Activated CD4-positive, alpha-beta T cell treated with anti-CD3 and anti-CD28 coated beads, Interleukin-2, amount 10 ng/mL, durations not matched to agents 24 days and 14 days (primary cell): ENCODE measurements at places on chromosomes 1 and 21.
A peak's percentile ranks its signal among the peaks of the same experiment; 100 is the strongest.

DNA sequence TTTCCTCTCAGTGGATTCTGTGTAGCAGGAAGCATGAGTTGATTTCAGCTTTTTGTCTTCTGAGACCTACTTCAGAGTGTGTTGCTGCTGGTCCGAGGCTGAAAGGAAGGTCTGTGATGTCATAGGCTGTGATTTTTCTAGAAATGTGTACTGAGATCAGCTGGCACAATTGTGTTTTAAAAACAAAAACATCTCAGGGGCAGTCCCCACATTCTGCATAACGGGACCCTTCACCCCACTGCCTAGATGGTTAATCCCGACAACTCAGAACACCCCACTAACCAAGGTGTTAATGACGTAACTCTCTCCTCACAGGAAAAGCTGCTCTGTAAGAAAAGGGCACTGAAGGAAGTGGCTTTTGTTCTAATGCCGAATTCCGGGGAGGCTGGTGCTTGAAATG, 59.8 kb upstream of the PPP2R5A start:
- DNase-seq, result peak; percentile 82

DNA sequence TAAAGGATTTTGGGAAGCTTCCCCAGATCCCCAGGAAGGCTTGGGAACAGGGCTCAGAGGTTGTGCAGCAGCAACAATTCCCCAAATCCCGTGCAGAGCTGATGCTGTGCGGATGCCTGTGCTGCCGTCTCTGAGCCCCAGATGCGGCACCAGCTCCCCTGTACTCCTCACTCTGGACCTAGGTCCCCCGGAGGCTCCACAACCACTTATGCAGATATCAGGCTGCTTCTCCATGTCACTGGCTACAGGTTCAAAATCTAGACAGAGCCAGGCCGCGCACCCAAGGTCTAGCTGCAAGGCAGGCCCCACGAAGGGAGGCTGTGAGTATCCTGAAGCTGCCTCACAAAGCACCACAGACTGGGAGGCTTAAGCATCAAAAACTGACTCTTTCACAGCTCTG, 81.6 kb downstream of the PDE9A start:
- no peak for DNase-seq

DNA sequence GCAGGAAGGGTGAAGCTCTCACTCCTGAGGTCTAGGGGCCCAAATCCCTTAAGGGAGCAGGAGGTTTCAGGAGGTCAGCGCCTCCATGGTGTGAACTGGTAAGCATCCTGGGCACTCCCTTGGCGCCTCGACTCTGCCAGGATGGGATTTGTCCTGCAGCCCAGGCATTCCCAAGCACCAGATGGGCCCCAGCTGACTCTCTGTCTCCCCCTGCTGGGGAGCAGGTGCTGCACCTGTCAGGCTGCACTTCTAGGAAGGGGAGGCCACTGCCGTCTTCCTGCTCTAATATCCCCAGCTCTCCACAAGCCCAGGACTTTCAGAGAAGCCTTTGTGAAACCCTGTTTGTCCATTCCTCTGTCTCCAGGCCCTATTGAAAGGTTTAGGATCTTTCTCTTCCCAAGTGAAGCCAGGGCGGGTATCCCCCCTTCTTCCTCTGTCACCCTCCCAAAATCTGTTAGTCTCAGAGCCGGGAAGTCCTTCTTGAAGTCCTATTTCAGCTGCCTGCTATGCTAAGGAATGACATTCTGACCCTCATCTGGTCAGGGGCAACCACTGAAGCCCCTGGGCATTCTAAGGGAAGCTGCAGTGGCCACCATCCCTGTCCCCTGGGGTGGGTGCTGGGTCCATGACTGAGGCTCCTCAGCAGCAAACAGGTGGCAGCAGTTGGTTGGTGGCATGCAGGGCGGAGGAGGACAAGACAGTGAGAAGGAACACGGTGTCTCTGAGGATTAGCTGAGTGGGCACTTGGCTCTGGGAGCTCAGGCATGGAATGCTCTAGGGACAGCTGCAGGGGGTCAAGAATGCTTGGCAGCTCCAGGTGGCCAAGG, 3.2 kb downstream of the MYBPH start:
- peak; percentile 86 for DNase-seq

DNA sequence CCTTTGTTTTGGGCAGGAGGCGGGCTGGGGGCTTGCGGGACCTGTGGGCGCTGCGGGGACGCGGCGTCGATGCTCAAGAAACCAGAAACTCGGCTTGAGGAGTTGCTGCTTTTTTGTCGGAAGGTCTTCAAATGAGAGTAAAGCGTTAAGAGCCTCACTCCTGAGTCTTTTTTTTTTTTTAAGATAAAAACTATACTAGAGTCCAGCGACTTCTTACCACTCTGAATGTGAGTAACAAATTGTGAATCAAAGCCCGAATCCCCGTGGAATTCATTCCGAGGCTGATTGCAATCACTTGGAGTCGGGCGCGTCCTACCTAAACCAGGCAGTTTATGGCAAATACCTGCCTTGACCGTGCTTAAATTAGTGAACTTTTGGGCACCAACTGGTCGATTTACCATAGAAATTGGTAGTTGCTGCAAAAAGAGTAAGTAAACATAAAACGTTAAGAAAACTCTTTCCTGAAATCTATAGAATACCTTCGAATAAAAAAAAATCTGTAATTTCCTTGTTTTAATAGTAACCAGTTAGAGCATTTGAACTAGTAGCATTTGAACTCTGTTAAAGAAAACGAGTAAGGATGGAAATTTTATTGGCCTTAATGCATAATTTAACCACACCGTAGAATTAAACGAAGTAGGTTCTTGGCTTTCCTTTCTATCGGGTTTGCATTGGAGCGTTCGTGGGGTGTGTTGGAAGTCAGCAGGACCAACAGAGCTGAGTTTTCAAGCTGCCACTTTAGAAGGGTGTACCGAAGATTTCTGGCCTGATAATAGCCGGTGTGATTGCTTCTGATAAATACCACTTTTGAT, 769 bp downstream of the GPSM2 start:
- DNase-seq, result peak; percentile 65

DNA sequence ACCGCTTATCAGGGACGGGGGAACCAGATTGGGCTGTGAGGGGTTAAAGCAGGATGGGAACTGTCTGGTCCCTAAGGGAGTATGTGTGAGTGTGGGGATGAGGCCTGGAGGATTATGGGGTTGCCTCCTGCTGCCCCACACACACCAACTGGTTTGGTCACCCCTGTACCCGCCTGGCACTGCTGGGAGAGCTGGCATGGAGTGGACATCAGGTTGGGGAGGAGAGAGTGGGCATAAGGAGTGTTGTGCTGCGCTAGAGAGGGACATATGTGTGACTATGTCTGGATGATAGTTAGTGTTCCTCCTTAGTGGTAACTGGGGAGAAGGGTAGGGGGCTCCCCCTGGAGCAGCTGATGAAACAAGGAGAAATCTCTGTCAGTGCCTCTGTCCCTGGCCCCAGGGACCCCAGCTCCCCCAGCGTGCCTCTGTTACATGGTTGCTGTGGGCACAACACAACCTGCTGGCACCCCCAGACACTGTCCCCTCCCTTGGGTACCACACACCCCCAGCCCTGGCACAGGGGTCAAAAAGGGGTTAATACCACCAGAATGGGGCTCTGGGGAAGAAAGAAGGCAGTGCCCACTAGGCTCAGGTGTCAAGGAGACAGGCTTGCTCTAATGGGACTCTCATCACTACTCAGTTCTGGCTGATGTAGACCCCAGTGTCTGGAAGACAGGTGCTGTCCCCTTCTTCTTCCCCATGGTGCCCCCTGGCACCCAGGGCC, 1.9 kb downstream of the ZBTB7B start:
- DNase-seq, result no peak

- DNase-seq, result no peak
These were observed 96.9 kb downstream of the ADSS2 start for GRCh38 chr1:244354810-244355278.

- no peak for DNase-seq
These were observed 712.0 kb upstream of the PRMT6 start for GRCh38 chr1:106344494-106344893.

DNA sequence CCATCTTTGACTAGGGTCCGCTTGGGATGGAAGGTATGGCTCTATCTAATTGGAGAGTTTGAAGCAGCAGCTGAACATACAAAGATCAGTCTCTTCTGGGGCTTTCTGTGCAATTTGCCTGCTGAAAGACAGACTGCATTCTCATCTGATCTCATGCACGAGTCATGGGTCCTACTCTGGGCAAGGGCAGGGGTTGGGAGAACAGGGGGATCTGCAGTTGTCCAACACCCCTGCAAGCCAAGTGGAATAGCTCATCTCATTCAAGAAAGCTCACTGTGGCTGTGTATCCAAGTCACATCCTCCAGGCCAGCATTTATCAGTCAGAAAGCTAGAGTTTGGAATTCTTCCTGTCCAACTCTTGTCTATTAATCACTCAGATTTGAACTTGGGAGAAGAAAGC, 177.2 kb upstream of the C8B start:
- no peak for DNase-seq

- DNase-seq, result no peak
These were observed 26.8 kb upstream of the KDM4A start for GRCh38 chr1:43622901-43623780.

DNA sequence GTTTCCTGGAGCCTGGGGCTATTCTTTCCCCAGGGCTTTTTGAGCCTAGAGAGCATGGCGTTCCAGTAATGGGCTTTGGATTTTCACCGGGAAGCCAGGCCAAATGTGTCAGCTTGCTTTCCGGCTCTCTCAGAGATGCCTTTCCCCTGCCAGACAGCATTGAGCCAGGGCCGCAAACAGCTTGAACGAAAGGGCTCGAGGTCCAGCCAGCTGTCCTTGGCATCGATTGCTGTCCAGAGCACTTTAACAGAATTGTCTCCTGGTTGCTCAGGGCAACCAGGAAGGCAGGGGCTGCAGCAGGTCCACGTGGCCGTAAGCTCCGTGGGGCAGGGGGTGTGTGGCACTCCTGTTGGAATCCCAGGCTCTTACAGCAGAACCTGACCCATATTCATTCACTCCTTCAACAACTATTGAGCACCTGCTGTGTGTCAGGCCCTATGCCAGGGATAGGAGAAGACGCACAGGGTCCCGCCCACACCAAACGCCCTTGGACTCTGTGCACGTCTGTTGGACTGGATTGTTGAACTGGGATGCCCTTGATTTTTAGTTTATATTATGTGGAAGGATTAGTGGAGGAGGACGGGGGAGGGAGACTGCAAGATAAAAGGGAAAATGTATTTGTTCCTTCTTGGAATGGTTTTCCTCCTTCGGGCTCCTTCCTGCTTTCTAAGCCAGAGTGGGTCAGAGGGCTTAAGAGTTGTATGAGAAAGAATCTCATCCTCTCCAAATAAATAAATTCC, 38.7 kb upstream of the EFHD2 start:
- no peak for DNase-seq

DNA sequence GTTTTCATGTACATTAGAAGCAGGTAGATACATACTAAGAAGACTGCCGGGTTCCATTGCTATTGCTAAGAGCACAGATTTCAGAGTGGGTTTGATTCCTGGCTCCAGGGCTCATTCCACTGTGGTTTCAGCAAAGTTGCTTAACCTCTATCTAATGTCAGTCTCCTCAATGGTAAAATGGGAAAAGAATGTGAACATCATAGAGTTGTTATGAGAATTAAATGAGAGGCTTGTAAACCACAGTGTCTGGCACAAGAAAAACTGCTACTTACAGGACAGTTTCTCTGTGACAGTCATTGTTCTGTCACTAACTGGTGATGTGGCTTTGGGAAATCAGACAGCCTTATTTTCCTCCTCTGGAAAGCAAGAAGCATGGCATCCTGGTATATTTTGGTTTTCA, 10.7 kb upstream of the PLXNA2 start:
- no peak for DNase-seq

DNA sequence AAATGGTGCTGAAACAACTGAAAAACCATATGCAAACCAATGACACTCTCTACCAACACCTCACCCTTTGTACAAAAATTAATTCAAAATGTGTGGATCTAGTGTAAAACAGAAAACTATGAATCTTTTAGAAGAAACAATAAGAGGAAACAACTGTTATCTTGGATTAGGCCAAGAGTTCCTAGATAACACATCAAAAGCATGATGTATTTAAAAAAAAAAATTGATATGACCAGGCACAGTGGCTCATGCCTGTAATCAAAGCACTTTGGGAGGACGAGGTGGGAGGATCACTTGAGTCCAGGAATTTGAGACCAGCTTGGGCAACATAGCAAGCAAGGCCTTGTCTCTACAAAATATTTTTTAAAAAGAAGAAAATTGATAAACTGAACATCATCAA, 79.0 kb downstream of the EIF4G3 start:
- DNase-seq, result no peak

DNA sequence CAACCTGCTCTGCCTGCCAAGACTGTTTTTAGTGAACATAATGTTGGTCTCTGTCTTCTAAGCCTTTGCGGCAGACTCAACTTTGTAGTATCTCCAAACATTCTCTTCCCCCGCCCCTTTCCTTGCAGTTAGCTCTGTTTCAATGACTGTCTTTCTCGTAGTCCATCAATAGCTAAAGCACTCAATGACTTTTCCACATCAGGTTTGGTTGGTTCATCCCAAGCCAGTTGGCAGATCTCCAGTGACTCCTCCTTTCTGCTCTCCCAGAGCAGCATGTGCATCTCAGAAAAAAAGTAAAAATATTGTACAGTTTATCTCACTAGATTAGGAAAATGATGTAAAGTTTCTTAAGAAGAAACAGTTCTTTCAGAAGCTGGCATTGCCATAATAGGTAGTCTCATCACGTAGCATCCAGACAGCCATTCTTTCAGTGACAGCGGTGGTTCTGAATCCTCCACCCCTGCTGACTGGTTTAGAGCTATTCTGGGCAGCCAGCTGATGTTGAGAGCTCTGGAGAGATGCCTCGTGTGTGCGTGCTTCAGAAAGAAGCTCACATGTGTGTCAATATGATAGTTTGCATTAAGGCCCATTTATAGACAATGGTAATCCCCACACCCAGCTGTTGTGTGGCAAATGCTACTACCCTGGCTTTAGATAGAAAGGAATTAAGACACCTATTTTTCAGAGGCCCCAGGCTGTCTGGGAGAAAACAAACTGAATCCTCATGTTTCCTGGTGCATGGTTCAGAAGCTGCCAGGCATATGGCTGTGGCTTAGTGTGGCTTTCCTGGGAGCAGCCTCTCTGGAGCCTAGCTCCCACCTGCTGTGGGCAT, 53.2 kb downstream of the CNN3 start:
- no peak for DNase-seq

GRCh38 chr1:69787151-69787550, 219.4 kb downstream of the LRRC7 start:
- no peak for DNase-seq

- DNase-seq, result peak; percentile 97
These were observed 32.0 kb upstream of the TENT5B start for GRCh38 chr1:27044613-27045151.

- peak; percentile 84 for DNase-seq
These were observed 5.0 kb downstream of the JMJD4 start for GRCh38 chr1:227729881-227730629.

GRCh38 chr1:228242409-228242808, 34.6 kb downstream of the OBSCN start:
- DNase-seq, result no peak
